ENCODE measurements at places on chromosomes 1 and 21. TPM values are rescaled to one million over a fixed set of nuclear protein-coding genes. Genes with fewer than 3 reads are reported as not detected.

The CYYR1 gene
- total RNA-seq, result 10.4 TPM

The RGS21 gene
- total RNA-seq, result not detected

The EPHB2 gene
- total RNA-seq, result 88.5 TPM

The NBPF11 gene
- total RNA-seq, result 3.5 TPM

The IL22RA1 gene
- total RNA-seq, result not detected

The KRTAP6-3 gene
- total RNA-seq, result not detected

The PRR9 gene
- total RNA-seq, result not detected

The IQGAP3 gene
- 19.1 TPM for total RNA-seq

The ABCA4 gene
- total RNA-seq, result 2.4 TPM

The LCE3D gene
- total RNA-seq, result not detected

The RNF223 gene
- not detected for total RNA-seq

The GBP4 gene
- total RNA-seq, result 3.1 TPM

The TBX15 gene
- 0.04 TPM for total RNA-seq

The ATP6V1G3 gene
- not detected for total RNA-seq

The TIE1 gene
- total RNA-seq, result 699 TPM

The TSSK3 gene
- total RNA-seq, result 0.20 TPM

The NPL gene
- total RNA-seq, result 2.1 TPM

The OR6N1 gene
- total RNA-seq, result not detected

The EPB41 gene
- total RNA-seq, result 18.6 TPM

The EDN2 gene
- not detected for total RNA-seq

The OR6K3 gene
- total RNA-seq, result not detected

The CFHR4 gene
- not detected for total RNA-seq

The VANGL2 gene
- total RNA-seq, result not detected

The LCE1A gene
- total RNA-seq, result not detected

The LRRN2 gene
- total RNA-seq, result not detected

The PGLYRP3 gene
- not detected for total RNA-seq

The FRRS1 gene
- 1.4 TPM for total RNA-seq

The FAM72B gene
- 6.9 TPM for total RNA-seq

The TCEA3 gene
- total RNA-seq, result 1.1 TPM

The MSTO1 gene
- 22.4 TPM for total RNA-seq

The SPRR2D gene
- not detected for total RNA-seq

The DDR2 gene
- 41.5 TPM for total RNA-seq

The HAO2 gene
- total RNA-seq, result not detected

The LRRC53 gene
- not detected for total RNA-seq

The PCP4L1 gene
- not detected for total RNA-seq

The OPRD1 gene
- total RNA-seq, result not detected

The KLF17 gene
- total RNA-seq, result not detected
